Stimulated activated CD8-positive, alpha-beta memory T cell treated with anti-CD3 and anti-CD28 coated beads, Interleukin-4, amount 100 ng/mL, for 1 hour (primary cell): ENCODE measurements at places on chromosomes 1 and 21.

GRCh38 chr1:66937529-66938234 is 12.9 kb downstream of the MIER1 start:
- DNase-seq, result no peak

DNA sequence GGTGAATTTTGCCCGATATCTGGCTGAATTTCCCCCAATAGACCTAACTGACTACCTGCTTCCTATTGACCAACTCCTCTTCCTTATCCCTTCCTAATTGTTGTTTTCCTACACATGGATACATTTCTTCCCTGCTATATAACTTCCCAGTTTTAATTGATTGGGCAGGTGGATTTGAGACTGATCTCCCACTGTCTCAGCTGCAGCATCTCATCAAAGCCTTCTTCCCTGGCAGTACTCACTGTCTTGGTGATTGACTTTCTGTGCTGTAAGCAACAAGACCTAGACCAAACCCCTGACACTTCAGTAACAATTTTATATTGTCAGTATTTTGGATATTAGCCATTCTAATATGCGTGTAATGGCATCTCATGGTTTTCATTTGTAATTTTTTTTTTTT is 11.3 kb upstream of the PLA2G2A start:
- no peak for DNase-seq

GRCh38 chr1:204259782-204260181 is 46.0 kb upstream of the GOLT1A start:
- no peak for DNase-seq

DNA sequence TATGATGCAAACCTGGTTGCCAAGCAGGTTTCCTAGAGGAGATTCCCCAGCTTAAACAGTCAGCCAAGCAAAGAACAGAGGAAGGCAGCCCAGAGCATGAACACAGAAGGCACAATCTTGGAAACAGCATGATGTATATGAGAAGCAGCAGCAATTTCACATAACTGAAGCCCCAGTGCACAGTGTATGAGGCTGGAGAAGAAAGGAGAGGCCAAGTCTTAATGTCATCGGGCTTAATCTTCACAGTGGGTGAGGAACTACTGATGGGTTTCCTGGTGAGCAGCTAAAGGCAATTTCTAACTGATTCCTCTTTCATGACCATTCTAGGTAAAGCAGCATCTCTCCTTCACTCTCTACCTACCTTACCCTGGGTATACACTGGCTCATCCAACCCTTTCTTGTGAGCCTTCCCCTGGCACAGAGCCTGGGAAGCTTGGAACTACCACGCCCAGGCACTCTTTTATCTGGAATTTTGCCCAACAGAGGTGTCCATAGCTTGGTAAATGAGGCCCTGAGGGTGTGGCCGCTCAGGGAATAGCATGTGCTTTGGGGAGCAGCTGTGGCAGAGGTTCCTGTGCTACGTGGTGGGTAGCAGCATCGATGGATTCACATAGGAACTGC is 22.0 kb downstream of the FYB2 start:
- DNase-seq, result no peak

DNA sequence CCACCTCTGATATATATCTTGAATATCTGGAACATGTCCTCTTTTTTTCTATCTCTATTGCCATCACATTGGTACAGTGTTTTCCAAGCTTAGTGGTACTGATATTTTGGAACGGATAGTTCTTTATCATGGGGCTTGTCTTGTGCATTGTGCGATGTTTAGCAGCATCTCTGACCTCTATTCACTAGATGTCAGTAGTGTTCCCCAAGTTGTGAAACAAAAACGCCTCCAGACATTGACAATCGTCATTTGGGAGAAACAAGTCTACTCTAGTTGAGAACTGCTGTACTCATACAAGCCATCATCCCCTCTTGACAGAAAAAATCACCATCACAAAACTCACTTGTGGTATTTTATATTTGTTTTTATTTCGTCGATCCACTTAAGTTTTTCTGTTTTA is 79.7 kb upstream of the CHODL start:
- no peak for DNase-seq

DNA sequence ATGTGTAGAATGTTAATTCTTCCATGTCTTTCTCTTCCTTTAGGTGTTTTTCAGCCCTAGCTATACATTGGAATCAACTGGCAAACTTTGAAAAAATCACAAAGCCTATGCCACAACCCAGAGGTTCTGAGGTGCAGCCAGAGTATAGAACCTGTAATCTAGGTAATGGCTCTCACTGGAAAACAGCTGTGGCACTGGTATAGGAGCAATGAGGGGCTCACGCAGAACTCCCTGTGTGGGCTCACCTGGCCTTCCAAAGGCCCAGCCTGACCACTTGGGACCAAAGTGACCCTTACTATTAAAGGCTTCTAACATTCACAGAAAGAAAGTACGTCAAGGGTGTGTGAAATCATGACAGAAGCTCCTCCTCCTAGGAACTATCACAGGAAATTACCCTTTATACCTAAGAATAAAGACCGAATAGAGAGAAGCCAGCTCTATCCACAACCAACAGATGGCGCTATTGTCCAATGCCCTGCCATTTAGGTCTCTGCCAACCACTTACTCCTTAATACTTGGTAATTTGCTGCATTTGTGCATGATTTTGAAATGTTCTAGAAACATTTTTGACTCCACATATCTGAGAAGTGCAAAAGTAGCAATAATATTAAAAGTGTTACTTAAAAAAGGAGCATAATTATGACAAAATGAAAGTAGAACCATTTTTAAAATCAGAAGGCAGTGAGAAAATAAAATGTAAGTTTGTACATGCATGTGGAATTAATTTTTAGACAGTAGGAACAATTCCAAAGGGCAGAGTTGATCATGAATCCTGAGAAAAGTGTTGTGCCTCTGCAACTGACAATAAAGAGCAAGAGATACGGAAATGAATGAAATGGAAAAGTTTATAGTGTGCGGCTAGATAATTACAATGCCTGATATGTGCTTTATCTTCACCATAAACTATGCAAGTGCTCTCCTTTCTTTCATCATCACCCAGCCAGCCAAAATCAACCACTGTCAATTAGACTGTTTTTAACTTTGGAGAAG is 93.1 kb upstream of the HAO2 start:
- DNase-seq, result no peak

GRCh38 chr1:152866321-152866720 is 6.5 kb downstream of the LCE7A start:
- DNase-seq, result no peak

DNA sequence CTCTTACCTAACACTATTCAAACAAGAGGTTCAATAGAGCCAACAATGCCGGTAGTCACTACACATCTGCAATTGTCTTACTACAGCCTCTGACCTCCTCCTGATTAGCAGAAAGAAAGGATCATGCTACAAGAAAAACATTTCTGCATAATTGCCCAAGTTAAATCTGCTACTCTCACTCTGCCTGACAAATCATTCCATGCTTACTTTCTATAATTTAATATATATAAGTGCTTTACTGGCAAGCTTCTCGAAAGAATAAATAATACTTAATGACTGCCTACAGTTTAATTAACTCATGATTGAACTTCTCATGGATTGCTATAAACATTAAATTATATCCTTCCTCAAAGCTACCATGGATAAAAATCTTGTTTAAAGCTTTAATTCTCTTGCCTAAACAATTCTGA is 156.0 kb downstream of the SLC45A1 start:
- no peak for DNase-seq

DNA sequence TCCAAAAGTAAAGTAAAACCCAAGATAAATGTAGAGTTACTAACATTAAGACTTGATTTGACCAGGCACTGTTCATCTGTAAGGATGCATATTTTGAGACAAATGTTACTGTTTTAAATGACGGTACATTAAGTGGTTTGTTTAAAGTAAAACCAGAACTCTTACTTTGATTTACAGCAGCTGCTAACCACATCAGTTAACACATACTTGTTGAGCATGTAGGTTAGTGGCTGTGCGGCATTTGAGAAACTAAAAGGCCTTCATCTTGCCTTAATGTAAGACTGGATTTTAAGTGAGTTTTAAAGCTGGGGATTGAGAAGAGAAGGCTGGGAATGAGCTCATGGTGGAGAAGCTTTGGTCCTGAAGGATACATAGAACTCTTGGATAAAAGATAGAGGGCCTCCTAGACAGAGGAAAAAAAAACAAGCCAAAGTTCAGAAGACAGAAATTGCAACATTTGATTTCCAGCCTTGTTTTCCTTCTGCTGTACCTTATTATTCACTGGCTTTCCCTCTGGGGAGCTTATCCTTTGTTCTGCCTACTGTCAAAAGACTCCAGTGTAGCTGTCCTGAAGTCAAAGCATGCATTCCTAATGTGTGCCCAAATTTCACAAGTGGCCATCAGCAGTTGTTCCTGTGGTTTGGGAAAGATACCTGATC is 66.6 kb downstream of the MTR start:
- DNase-seq, result no peak

DNA sequence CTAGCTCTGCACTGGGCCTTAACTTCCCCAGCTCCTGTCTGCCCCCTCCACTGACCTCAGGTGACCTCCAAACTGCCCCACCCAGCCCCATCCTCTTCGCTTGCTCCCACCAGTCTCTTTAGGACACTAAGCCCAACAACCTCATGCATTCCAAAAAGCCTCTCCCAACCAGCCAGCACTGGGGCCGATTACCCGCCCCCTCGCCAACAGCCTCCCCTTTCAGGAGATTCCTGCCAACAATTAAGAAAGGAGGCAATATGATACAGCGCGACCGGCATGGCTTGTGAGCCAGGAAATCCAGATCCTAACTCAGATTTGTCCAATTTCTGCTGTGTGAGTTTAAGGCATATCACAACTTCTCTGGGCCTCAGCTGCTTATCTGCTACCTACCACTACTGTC is 14.7 kb downstream of the KANK4 start:
- DNase-seq, result no peak

GRCh38 chr1:100252901-100253300 is 3.3 kb upstream of the DBT start:
- DNase-seq, result no peak

DNA sequence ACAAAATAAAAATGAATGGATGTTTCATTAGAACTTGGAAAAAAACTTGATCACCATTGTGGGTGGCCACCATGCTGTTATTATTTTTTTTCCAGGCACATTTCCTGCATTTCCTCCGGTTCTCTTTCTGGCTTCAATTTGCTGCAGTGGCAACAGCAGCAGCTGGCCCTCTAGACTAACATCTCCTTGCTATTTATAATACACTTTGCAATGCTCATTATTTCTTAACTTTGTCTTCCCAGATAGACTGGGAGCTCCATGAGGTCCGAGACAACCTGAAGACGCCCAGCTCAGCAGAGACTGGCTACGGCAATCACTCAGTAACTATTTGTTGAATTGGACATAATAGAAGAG is 53.4 kb upstream of the ATP5PO start:
- DNase-seq, result no peak

GRCh38 chr1:165047994-165048393 is 308.5 kb downstream of the LMX1A start:
- DNase-seq, result no peak

DNA sequence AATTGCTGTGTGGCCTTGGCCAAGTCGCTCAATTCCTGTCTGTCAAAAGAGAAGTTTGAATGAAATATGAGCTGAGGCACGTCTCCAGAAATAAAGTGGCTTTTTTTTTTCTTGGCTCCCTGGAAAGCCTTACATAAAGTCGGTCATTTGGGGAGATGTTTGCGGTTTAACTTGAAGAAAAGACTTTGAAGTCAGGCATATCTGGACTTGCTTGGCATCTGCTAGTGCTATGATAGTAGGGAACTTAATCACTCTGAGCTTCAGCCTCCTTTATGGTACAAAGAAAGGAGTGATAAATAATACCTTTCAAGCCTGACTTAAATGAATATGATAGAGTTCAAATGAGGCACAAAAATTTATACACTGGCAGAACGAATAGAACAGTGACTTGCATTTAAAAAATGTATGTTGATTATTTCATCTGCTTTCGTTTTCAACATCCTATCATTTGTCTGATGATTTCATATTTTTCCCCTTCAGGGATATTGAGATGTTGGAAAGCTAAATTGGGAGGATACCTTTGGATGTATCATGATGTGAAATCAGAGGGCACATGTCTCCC is 60.2 kb downstream of the FASLG start:
- DNase-seq, result no peak

GRCh38 chr21:29265690-29266479 is 32.8 kb upstream of the BACH1 start:
- no peak for DNase-seq

GRCh38 chr1:225462429-225462713 is 34.5 kb upstream of the LBR start:
- no peak for DNase-seq
